ENCODE measurements at places on chromosomes 5 and 9. TPM values are rescaled to one million over a fixed set of nuclear protein-coding genes. Genes with fewer than 3 reads are reported as not detected.

DNA sequence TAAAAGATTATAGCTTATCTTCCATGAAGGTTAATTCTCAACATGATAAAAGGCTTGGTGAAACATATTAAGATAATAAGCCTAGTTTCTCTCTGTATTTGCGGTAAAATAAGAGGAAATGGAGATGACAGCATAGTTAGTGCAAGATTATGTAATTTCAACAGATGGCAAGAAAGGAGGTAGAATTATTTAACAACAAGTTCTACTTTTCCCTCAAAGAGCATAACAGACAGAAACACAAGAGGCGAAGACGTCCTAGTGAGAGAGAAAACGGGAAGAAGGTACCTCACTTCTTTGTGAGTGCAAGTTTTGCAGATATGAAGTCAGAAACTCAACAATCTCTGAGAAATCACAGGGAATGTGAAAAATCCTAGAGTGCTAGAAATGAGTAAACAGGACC is 144.8 kb upstream of the ADCY2 start:
- no peak overlapping the region for H3K4me3 ChIP-seq
- H3K27me3 ChIP-seq = no peaks in the 10 kb centered on the region
- H3K27ac ChIP-seq = peak overlapping the region; percentile 22
- no peaks in the 10 kb centered on the region for H3K36me3 ChIP-seq

- no peak overlapping the region for H3K27ac ChIP-seq
- no peak overlapping the region for H3K4me3 ChIP-seq
- H3K4me1 ChIP-seq = no peaks in the 10 kb centered on the region
- no peaks in the 10 kb centered on the region for H3K27me3 ChIP-seq
Measured at GRCh38 chr5:75059912-75060545, 7.7 kb upstream of the GCNT4 start.

DNA sequence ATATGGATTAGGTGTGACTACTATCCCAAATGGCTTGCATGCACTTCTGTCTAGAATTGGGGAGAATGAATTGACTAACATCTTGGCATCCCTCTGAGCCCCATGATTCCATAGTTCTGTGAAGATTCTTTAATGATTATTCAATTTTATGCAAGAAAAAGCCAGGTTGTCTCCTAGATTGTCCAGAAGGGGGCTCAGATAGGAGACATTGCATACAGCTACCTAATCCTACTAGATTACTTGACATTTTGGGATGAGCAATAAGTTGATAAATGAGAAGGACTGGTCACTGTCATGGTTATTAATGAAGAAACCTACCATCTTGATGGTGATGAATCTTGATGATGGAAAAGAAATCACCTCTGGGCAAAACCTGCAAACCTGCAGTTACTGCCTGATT is 117.0 kb downstream of the CARTPT start:
- no peak overlapping the region for H3K4me3 ChIP-seq
- no peaks in the 10 kb centered on the region for H3K36me3 ChIP-seq
- no peaks in the 10 kb centered on the region for H3K4me1 ChIP-seq
- H3K27ac ChIP-seq = no peak overlapping the region
- no peaks in the 10 kb centered on the region for H3K27me3 ChIP-seq

- peaks cover 4% of the 10 kb centered on the region for H3K36me3 ChIP-seq
- no peak overlapping the region for H3K4me3 ChIP-seq
- no peak for DNase-seq
- H3K27ac ChIP-seq = no peak overlapping the region
- H3K4me1 ChIP-seq = no peaks in the 10 kb centered on the region
Measured at GRCh38 chr5:9112520-9113291, 433.2 kb downstream of the SEMA5A start.

DNA sequence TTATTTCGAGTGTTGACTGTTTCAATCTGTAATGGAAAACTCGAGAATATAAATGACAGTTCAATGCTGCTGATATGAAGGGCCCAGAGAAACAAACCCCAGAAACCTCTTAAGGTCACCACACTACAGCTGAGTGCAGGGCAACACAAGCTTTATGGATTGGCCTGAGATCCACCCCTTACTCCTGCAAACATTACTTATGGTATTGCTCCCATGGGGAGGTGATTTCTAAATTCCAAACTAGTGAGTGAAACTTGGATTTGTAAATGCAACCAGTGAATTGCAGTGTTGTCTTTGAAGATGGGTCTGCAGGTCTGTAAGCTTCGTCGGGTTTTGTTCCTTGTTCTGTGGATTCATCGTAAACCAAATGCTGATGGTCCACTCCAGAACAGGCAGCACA is 85.4 kb downstream of the NTRK2 start:
- no peaks in the 10 kb centered on the region for H3K36me3 ChIP-seq
- no peak overlapping the region for H3K4me3 ChIP-seq
- no peak overlapping the region for H3K27ac ChIP-seq
- no peak for DNase-seq

- H3K4me1 ChIP-seq = peaks cover 4% of the 10 kb centered on the region
- no peak overlapping the region for H3K27ac ChIP-seq
- no peaks in the 10 kb centered on the region for H3K27me3 ChIP-seq
- H3K36me3 ChIP-seq = peaks cover 12% of the 10 kb centered on the region
Measured at GRCh38 chr5:154933537-154933936, 4.5 kb downstream of the GEMIN5 start.

DNA sequence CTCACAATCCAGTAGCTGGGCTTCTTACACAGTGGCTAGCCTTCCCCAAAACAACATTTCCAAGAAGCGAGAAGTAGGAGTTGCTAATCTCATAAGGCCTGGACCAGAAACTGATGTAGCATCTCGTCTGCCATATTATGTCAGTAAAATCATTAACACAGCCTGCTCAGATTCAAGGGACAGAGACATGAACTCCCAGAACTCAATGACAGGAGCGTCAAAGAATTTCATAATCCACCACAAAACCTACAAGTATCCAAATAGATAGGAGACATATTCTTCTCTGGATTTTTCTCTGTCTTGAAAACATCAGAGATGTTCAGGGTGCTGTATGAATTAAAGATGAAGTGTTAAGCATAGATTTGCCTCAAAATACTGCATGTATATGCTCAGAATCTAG is 457.6 kb upstream of the ACTBL2 start:
- H3K36me3 ChIP-seq = no peaks in the 10 kb centered on the region
- no peak overlapping the region for H3K27ac ChIP-seq
- H3K4me3 ChIP-seq = no peak overlapping the region
- H3K4me1 ChIP-seq = no peaks in the 10 kb centered on the region
- no peaks in the 10 kb centered on the region for H3K27me3 ChIP-seq

GRCh38 chr5:74596927-74597326 is 43.6 kb downstream of the ENC1 start:
- H3K36me3 ChIP-seq = no peaks in the 10 kb centered on the region
- H3K27me3 ChIP-seq = no peaks in the 10 kb centered on the region
- H3K27ac ChIP-seq = no peak overlapping the region
- no peak overlapping the region for H3K4me3 ChIP-seq

DNA sequence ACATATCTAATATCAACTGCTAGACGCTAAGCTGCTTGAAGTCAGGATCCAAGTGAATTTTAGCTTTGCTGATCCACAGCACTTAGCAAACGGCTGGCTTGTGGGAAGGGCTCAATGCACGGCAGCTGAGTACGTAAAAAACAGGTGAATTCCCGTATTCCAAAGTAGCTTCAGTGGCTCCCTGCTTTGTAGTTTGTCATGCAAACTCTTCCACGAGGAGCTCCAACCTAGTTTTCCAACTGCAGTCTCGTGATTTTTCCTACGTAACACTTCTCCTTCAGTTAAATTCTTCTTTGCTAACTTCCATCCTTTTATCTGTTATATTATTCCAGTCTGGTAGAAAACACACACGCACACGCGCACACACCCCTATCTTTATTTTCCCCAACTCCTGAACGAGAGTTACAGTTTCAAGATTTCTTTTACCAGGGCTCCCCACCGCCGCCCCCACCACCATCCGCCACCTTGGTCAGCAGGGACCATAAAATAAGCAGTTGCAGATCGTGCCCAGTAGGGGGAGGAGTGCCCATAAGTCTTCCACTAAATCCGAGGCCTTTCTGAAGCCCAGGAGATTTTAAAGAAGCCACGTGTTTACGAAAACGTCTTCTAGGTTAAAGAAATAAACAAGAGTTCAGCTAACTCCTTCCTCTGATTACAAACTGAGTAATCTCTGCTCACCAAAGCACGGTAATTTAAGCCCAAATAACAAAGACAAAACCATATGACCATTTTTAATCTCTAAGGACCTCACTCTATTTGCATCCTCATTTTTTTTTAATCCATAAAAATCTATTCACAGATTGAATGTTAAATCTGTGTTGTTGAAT is 34.8 kb upstream of the TRIO start:
- peaks cover 2% of the 10 kb centered on the region for H3K4me1 ChIP-seq
- H3K27me3 ChIP-seq = no peaks in the 10 kb centered on the region
- H3K4me3 ChIP-seq = peak overlapping the region; percentile 50

GRCh38 chr5:113343343-113343742 is 91.4 kb downstream of the TSSK1B start:
- no peak overlapping the region for H3K4me3 ChIP-seq
- H3K27ac ChIP-seq = no peak overlapping the region
- H3K4me1 ChIP-seq = no peaks in the 10 kb centered on the region
- H3K27me3 ChIP-seq = no peaks in the 10 kb centered on the region
- DNase-seq = no peak

DNA sequence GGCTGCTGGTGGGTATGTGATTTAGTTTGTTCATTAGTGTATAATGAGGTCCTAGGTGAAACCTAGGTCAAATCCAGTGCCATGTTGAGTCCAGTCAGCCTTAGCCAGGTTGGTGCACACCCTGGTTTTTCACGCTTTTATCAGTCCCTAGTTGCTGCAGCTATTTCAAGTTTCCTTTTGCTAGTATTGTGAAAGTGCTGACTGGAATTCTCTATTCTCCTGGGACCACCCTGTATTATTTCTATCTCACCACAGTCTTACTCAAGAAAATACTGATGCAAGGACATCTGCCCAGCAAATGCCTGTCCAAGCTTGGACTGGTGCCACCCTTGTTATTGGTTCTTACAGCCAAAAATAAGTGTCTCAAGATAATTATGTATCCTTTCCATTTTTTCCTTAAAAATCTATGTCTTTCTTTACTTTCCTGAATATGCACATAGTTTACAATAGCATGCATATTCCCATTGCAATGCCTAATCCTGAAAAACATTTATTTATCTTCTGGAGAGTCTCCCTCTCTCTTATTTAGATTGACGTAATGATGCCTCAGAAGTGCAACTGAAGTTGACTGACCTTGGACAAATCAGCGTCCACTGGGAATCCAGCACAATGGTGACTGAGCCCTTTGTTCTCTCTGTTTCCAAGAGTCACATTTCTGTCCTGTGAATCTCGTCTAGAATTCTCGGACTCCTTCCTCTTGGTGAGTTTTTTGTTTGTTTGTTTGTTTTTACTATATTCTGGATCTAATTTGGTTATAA is 1075.0 kb downstream of the CDH9 start:
- no peaks in the 10 kb centered on the region for H3K27me3 ChIP-seq
- no peak overlapping the region for H3K4me3 ChIP-seq
- no peak for DNase-seq
- no peaks in the 10 kb centered on the region for H3K36me3 ChIP-seq
- no peaks in the 10 kb centered on the region for H3K4me1 ChIP-seq

DNA sequence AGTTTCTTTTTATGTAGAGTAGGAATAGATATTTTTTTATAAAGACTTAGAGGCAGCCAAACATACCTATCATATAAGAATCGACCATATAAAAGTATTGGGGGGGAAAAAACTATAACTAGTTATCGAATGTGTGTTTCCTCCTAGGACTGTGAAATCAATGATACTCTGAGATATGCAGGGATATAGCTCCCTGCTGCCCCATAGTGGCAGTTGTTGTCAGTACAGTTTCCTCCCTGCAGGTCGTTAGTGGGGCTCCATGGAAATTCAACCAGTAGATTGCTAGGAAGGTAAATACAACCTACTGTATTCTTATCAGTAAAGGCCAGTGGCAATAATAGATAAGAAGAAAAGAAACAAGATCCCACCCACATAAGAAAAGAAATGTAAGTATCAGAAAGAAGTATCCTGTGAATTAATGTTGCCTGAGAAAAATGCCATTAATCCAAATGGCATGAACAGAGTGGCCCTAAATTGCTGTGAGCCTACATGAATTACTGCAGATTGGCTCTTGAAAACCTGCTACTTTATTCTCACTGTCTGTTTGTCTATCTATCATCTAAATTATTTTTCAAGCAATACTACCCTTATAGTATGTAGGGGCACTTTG is 136.9 kb upstream of the FBN2 start:
- no peaks in the 10 kb centered on the region for H3K36me3 ChIP-seq
- no peaks in the 10 kb centered on the region for H3K4me1 ChIP-seq
- H3K4me3 ChIP-seq = no peak overlapping the region
- DNase-seq = no peak

- H3K36me3 ChIP-seq = no peaks in the 10 kb centered on the region
- H3K27me3 ChIP-seq = no peaks in the 10 kb centered on the region
- H3K4me1 ChIP-seq = no peaks in the 10 kb centered on the region
Measured at GRCh38 chr9:105828596-105829213, 134.4 kb downstream of the TMEM38B start.

DNA sequence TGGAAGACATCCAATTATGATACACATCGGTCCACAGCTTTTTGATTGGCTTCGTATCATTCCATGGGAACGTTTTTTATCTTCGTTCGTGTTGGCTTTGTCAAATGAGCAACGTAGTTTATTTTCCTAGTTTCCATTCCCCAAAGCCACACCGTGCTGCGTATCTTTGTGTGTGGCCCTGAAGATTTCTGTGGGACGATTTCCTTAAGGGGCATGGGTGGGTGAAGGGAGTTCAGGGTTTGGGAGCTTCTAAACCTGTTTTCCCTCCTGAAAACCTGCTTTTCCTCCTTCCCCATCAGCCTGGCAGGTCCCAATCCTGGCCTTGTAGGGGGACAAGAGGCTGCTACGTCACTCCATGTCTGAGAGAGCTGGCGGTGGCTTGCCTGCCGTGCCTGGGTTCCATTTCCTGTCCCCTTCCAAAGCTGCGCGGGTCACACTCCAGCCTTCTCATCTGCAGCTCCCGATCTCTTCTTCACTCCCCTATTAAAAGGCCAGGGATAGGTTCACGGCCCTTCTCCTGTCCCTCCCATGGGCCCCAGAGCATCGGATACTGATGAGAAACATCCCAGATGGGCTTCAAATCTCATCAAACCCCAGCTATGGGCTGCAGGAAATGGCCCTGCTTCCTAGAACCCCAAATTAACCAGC is 23.5 kb upstream of the ASS1 start:
- no peaks in the 10 kb centered on the region for H3K4me1 ChIP-seq
- no peaks in the 10 kb centered on the region for H3K36me3 ChIP-seq
- DNase-seq = no peak
- no peak overlapping the region for H3K27ac ChIP-seq

DNA sequence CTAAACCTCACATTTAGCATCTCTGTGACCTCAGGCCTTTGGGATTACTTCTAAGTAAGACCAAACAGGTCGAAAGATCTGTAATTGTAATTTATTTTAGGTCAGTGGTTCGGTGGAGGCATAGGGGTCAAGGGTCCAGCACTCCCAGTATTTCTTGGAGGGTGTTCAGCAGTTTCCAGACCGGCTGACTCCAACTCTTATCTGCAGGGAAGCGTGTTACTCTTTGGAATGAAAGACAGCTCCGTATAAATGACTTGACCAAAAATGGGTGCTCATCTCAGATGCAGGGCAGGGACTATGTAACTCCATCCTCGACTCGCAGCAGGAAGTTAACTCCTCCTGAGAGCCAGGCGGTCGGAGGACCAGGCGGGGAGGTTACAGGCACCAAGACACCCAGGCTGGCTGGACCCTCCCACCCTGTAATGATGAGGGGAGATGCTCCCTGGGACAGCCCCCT is 620 bp upstream of the VPS13A start:
- H3K4me1 ChIP-seq = peaks cover 15% of the 10 kb centered on the region
- no peak for DNase-seq
- peak overlapping the region; percentile 64 for H3K4me3 ChIP-seq
- H3K36me3 ChIP-seq = no peaks in the 10 kb centered on the region
- H3K27ac ChIP-seq = peak overlapping the region; percentile 78

The CAMK2A gene
- not detected for total RNA-seq

The SCAMP1 gene
- total RNA-seq = 15.0 TPM

The GMCL2 gene
- not detected for total RNA-seq

The DEPDC1B gene
- 2.4 TPM for total RNA-seq
